H1 (cell line): ENCODE measurements at places on chromosomes 7 and 10. TPM values are rescaled to one million over a fixed set of nuclear protein-coding genes. Genes with fewer than 3 reads are reported as not detected.

The EPDR1 gene
- 5.9 and 6.4 TPM in 2 replicates for total RNA-seq

The ASZ1 gene
- not detected in 2 replicates for total RNA-seq

The ZNF365 gene
- total RNA-seq, result 0.42 and 0.43 TPM in 2 replicates

The SORBS1 gene
- 35.0 and 36.3 TPM in 2 replicates for total RNA-seq

The CYCS gene
- 229 and 231 TPM in 2 replicates for total RNA-seq

The LUC7L2 gene
- 64.1 and 67.8 TPM in 2 replicates for total RNA-seq
